ENCODE measurements at places on chromosomes 1 and 21.

GRCh38 chr1:3492545-3493246 is 38.2 kb downstream of the ARHGEF16 start:
- no peak for DNase-seq

DNA sequence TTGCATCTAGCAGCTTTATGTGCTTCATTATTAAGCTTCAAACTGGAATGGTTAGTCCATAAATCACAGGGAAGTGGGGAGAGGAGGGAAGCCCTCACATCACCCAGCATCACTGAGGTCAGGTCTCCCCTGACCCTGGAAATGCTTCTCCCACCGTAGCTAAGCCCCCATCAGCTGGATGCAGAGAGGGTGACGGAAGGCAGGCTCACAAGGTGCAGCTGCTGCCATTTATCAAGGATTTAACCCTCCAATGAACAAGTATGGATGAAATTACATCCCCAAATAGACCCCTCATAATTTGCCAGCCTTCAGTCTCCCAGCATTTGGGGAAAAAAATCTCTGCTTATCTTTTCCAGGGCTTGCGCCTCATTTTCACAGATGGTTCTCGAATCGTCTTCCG is 60.8 kb downstream of the PGM1 start:
- DNase-seq = no peak

GRCh38 chr1:200880212-200880611 is 7.4 kb downstream of the GPR25 start:
- no peak for DNase-seq

DNA sequence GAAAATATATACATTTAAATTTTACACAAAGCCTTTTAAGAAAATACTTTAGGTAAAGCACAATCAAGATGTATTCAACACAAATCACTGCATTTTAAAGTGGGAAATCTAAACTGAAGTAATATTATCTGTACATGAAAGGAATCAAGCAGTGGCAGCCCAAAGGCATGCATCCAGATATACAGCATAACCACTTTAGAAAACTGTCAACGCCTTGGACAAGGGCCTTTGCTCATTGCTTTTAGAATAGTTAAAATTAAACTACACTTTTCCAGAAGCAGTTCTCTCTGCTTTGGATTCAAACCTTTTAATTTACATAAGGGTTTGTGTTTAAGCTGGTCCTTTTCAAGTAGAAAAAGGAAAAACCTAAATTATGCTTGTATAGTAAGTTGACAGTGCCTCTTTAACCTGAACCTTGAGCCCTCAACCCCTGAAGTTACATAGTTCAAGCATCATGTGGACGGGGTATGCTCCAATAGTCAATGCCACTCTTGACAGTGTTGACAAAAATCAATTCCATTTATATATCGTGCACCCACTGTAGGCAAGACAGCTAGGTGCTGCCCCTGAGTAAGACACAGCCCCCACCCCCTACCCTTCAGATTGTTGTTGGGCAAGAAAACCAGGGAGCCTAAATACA is 22.9 kb downstream of the TOR3A start:
- no peak for DNase-seq

GRCh38 chr1:10873189-10873588 is 76.7 kb upstream of the CASZ1 start:
- no peak for DNase-seq

DNA sequence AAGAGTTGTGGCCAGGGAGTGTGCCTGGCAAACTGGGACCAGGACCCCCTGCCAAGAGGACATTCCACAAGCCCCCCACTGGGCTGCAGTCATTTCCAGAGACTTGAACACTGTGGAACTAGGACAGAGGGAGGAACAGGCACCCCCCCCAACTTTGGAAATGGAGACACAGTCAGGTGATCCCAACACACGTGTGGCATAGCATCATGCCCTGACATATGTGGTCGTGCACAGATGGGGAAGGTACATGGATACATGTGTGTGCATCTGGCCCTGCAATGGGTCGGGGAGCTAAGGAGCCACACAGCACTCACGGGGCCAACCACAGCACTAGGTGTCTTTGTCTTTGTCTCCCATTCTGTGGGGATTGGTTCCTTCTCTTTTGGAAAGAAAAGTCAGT is 6.6 kb upstream of the TFF3 start:
- no peak for DNase-seq

DNA sequence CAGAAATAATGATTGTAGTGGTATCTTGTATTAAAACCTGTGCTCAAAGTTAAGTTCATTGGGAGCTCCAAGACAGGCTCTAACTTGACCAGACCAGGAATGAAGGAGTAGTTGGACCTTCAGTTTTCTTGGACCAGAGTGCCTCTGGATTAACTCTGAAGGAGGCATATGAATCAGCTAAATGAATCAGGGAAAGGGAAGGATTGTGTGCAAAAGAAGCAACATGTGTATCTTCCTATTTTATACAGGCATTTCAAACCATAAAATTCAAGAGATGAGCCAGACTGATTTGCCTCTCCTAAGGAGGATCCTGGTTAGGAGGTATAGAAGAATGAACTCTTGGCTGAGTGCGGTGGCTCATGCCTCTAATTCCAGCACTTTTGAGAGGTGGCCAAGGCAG is 71.4 kb downstream of the CC2D1B start:
- no peak for DNase-seq

GRCh38 chr21:45635271-45636151 is 8.0 kb upstream of the PCBP3 start:
- no peak for DNase-seq

DNA sequence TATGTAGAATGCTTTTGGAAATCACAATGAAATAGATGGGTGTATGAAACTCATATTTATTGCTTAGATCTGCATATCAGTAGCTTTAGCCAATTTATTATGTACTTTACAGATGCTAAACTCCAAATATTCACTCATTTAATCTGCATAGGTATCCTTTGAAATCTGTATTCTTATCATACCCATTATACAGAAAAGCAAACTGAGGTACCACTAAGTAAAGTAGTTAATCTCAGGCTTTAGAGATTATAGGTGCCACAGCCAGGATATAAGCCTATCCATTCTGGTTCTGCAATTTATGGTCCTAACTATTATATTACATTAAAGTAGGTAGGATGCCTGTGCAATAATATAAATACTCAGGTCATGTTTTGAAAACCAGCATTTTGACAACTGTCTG is 369.4 kb downstream of the NCAM2 start:
- DNase-seq = no peak

- DNase-seq = no peak
Observed at GRCh38 chr1:60227601-60228000, 154.0 kb upstream of the C1orf87 start.

DNA sequence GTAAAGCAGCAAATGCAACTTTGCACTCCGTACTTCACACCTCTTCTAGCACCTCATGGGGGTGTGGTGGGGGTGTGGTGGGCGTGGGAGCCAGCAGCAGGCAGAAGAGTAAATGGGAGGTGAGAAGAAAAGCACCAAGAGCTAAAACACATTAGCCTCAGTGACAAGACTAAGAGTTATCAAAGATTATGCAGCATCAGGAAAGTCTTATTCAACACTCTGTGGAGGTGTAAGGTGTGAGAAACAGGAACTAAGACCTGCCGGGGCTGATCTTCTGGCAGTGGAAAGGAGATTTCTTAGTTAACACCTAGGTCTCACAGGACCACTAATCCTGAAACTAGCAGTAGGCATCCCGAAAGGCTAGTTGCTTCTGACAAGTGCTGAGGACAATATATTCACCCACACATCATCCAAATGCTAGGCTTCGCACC is 9.9 kb downstream of the TGFBR3 start:
- peak; percentile 35 for DNase-seq

DNA sequence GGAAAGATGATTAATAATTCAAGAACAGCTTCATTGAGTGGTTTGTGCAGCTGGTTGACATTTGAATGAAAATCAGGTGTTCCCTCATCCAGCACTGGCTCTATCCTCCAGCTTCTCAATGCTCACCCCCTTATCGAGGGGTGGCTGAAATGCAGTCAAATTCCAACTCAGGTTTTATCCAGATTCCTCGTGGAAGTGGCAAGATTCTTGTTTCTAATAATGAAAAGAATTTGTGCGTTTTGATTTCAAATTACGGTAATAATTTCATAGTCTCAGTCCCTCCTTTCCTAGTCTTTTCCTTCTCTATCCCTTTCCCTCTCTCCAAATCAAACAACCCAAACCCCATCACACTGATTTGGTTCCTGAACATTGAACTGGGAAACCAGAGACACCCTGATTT is 3.1 kb downstream of the CNIH3 start:
- no peak for DNase-seq

DNA sequence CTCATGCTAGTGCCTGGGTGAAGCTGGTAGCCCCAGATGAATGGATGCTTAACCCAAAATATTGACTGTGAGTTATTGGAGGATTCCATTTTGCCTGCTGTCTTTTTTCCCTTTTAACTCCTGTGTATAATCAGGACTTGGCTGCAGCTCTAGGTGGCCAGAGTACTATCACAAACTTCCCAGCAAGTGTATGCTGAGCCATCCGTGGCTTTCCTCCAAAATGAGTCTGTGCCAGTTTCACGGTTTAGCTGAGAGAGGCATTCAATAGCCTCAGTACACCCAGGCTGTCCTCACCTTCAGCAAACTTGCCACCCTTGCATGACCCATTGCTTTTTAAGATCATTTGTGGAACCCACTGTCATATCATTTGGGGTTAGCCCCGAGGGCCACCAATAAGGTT is 5.3 kb upstream of the DPT start:
- no peak for DNase-seq

DNA sequence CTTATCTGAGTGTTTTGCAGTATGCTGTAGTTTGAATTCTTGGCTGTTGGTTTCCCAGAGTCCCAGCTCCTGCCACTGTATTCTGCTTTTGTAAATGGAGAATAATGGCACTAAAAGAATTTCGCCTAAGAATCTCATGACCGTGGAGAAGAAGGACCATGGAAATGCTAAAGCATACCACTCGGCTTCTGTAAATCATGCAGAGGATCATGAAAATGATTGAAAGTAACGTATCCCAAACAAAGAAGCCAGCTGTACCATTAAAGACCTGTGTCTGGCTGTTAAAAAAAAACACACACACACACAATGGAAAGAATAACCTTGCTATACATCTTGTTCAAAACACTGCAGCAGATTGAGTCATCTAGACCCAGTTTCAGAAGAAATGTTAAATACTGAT is 287.9 kb downstream of the ZNF326 start:
- no peak for DNase-seq

GRCh38 chr1:53449693-53450092 is 9.5 kb upstream of the DMRTB1 start:
- no peak for DNase-seq

DNA sequence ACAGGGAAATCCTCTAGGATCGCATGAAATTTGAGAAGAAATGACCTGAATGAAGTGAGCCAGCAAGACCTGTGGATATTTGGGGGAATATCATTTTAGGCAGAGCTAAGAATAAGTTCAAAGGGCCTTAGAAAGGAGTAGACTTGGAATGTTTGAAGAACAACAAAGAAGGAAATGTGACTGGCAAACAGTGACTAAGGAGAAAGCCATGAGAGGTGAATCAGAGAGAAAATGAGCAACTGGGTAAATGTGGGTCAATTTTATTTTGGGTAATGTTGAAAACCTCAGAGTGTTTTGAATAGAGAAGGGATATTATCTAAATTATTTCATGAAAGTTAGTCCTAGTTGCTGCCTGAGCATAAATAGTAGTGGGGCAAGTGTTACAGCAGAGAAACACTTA is 672.8 kb downstream of the LMO4 start:
- DNase-seq = no peak

DNA sequence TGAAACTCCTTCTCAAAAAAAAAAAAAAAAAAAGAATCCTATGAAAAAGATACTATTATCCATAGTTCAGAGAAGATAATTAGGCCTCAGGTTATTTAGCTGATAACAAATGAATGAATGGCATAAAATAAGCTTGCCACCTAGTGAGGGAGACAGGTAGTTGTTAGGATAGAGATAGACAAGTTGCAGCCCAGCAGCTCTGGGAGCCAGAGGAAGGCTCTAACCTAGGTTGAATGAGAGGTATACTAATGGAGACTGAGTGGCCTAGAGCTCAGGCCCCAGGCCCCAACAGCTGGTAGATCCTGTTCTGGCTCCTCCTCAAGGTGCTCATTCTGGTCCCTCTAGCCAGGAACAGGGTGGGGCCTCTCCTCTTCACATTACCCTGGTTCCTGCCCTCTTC is 20.6 kb upstream of the RSPO1 start:
- no peak for DNase-seq

GRCh38 chr1:206508130-206508889 is 979 bp downstream of the RASSF5 start:
- no peak for DNase-seq

DNA sequence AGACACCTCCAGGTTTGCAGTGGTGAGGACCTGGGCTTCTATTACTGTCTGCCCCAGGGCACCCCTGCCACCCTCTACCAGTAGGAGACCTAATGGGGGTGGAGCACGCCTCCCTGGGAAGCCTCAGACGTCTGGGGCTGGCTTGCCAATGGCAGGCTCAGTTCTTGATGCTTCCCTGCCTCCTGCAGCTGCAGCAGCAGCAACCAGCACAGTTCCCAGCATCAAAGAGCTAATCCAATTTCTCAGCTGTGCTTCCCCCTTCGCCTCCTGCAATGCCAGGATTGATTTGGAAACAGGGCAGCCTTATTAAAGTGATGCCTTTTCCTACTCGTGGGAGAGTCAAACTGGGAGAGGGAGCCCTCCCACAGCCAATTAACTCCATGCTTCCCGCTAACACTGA is 8.2 kb downstream of the SYT2 start:
- DNase-seq = no peak

GRCh38 chr1:246178717-246179311 is 328.3 kb downstream of the SMYD3 start:
- DNase-seq = no peak

DNA sequence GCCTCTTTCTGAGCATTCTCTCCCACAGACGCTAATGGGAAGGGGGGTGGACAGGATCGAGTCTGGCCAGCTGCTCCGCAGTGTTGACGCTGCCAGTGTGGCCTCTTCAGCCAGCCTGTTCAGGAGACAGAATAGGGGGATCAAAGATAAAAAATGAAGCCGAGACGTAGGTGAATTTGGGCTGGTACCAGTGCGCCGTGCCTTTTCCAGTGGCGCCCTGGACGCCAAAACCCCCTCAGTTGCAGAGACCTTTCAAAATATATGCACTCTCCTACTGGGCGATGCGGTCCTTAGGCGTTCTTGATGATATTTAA is 1.1 kb downstream of the TTC3 start:
- DNase-seq = no peak

GRCh38 chr1:76023669-76024435 is 50.7 kb upstream of the ST6GALNAC3 start:
- no peak for DNase-seq

Measured in GM18507 (cell line).